ENCODE measurements at places on chromosomes 3 and 15.

GRCh38 chr3:62101488-62101887, 271.9 kb downstream of the FEZF2 start:
- no peak for DNase-seq

DNA sequence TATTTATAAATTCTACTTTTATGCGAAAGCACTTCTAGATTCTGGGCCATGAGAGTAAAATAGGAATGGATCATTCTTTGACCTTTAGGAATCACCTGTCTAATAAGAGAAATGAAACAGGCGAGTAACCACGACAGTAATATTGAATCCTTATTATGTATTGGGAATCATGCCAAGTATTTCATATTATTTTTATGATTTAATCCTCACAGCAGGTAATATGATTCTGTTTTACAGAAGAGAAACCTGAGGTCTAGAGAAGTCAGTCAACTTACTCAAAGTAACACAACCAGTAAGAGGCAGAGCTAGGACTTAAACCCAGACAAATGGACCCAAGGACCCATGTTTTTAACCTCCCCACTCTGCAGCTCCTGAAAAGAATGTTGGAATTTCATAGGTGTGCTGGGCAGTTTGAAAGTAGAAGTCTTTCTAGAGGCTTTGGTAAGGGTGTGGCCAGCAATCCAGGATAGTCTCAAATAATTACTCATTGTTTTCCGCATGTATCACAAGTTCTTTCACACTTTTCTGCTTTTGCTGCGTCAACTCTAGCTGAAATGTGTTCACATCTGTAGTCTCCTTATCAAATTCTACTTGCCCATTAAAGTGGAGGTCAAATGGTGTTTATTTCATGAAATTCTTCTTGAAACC, 181.7 kb downstream of the TPRG1 start:
- DNase-seq, result no peak

GRCh38 chr15:60347480-60348049, 50.2 kb downstream of the ANXA2 start:
- DNase-seq, result no peak

- DNase-seq, result no peak
Measured at GRCh38 chr3:3134750-3135448, 8.2 kb downstream of the TRNT1 start.

DNA sequence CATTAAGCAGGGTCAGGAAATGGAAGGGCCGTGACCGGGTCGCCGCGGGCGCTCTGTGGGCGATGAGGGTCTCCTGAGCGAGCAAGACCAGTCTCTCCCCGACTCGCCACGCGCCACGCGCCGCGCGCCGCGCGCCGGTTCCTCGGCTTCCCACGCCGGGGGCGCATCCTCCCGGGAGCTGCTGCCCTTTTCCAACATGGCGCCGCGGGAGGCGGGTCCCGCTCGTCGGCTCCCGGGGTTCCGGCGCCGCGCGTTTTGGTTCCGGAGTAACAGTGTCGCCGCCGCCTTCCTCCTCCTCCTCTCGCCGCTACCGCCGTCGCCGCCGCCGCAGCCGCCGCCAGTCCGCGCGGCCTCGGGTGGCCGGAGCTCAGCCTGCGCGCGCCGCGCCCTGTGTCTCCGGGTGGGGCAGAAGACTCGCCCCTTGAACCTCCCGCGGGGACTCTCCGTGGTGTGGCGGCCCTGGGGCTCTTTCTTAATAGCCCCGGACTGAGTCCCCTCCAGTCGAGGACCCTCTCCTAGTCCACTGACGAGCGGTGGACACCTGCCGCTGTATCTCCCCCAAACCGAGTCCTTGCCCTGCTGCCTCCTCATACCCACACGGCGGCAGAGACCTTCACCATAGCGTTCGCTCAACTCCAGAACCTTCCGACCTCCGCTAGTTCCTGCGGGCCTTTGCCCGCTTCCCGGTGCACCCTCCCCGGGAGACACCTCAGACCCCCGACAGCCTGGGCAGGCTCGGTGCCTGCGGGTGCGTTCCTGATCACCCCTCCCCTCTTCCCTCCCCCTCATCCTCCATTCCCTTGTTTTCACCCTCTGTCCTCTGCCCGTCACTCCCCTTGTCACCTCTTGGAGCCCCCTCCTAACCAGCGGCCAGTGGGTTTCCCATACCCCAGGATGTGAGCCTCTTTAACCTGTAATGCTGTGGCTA, at the start of gene MAP2K5:
Gene MAP2K5 (plus strand): TSS at position 284 of the 928 bp plus-strand sequence. CDS start 633 bp downstream, at position 917.
- no peak for DNase-seq

DNA sequence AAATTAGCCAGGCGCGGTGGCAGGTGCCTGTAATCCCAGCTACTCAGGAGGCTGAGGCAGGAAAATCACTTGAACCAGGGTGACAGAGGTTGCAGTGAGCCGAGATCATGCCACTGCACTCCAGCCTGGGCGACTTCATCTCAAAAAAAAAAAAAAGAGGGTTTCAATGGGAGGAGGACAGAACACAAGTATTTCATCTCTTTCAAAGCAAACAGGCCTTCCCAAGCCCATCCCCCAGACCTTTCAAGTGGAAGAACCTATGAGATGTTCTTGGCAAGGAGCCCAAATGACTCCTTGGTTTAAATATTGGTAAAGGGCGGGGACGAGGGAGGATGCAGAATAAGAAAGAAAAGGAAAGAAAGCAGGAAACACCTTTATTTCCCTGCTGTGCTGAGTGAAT, 62.2 kb upstream of the MCF2L2 start:
- no peak for DNase-seq

GRCh38 chr15:74844319-74845207, 1.6 kb upstream of the ULK3 start:
- DNase-seq, result no peak

GRCh38 chr15:94177112-94177511, 54.2 kb upstream of the MCTP2 start:
- no peak for DNase-seq

- DNase-seq, result no peak
Measured at GRCh38 chr3:133476971-133477375, 77.1 kb downstream of the BFSP2 start.

DNA sequence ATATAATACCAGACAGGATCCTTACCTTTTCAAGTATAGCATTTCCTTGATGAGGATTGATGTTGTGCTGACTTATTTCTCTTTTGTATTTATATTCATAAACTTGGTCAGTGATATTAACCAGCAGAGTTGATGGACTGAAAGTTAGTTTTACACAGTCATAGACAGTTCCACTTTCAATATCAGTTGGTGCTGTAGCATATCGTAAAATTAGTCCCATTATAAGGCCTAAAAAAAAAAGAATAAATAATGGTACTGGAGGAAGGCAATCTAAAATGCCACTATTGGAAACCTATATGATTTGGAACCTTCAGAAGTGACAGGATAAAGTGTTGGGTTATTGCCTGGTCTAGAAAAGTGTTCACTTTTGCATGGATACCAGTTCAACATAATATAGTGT, 16.3 kb downstream of the SLC9A9 start:
- no peak for DNase-seq

GRCh38 chr3:196707566-196707965, 4.5 kb downstream of the CEP19 start:
- no peak for DNase-seq

DNA sequence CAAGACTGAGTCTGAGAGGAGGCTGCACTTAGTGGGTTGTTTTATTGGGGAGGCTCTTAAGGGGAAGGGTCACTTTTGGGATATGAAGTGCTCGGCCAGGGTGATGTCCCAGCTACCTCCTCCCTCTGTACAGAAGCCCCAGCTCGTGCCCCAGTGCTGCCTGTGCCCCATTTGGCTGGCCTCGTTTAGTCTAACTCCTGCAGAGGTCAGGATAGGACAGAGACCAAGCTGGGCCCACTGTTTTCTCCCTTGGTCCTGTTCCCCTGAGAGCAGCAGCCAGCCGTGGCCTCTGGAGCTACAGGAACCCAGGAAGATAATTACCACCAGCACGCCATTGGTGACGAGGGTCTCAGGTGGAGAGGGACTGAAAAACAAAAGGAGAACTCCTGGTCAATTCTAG, 18.5 kb downstream of the PLA2G4E start:
- DNase-seq, result no peak

- no peak for DNase-seq
Measured at GRCh38 chr3:136838641-136839555, 20.0 kb downstream of the SLC35G2 start.

DNA sequence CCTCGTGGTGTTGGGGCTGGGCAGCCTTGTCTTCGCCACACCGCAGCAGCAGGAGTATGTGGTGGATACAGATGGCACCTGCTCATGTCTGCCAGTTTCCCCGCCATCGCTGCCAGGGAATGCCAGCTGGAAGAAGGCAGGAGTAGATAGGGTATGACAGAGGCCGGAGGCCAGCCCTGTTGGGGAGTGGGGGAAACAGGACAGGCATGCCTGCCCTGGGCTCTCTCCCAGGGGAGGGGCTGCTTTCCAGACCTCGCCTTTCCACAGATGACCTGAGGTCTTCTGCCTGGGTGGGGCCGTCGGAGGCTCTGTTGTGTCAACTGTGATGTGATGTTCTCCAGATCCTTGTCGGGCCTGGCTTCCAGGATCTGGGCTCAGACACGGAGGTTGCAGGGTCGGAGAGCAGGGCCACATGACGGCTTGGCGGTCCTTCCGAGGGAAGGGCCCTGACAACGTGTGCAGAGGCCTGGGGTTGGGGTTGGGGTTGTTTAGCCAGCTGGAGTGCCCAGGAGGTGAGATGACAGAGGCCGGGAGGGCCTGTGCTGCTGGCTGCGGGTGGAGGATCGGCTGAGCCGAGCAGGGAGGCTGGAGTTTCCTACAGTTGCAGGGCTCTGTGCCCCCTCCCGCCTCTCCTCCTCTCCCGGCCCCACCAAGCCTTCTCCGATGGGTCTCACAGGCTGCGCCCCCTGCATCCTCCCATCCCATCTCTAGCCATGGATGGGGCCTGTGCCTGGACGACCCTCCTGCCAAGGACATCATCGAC, 102.0 kb downstream of the TBC1D2B start:
- no peak for DNase-seq

- DNase-seq, result no peak
Measured at GRCh38 chr15:25829073-25829472, 34.1 kb downstream of the ATP10A start.

- DNase-seq, result no peak
Measured at GRCh38 chr3:132034097-132034485, 723 bp downstream of the CPNE4 start.

DNA sequence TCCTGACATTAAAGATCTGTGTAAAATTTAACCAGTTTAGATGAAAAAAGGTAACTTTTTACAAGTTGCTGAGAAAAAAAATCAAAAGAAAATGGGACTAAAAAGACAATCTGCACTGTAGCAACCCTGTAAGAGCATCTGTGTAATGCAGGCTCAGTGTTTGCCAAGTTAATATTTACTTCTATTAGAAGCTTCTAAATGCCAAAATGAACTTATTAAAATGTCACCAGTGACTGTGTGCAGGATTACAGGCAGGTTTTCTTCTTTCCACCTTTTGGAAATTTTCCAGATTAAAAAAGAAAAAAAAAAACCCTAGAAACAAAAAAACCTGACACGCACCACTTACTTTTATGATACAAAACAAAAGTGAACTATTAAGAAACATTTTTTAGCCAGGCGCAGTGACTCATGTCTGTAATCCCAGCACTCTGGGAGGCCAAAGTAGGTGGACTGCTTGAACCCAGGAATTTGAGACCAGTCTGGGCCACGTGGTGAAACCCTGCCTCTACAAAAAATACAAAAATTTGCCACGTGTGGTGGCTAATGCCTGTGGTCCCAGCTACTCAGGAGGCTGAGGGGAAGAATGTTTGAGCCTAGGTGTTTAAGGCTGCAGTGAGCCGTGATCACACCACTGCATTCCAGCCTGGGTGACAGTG, 87.2 kb downstream of the TJP1 start:
- DNase-seq, result no peak

- DNase-seq, result no peak
Measured at GRCh38 chr3:197241173-197241572, 57.2 kb downstream of the DLG1 start.

GRCh38 chr15:78635346-78635745, 5.7 kb downstream of the CHRNB4 start:
- DNase-seq, result no peak

GRCh38 chr3:179731544-179731943, 78.7 kb downstream of the USP13 start:
- no peak for DNase-seq

DNA sequence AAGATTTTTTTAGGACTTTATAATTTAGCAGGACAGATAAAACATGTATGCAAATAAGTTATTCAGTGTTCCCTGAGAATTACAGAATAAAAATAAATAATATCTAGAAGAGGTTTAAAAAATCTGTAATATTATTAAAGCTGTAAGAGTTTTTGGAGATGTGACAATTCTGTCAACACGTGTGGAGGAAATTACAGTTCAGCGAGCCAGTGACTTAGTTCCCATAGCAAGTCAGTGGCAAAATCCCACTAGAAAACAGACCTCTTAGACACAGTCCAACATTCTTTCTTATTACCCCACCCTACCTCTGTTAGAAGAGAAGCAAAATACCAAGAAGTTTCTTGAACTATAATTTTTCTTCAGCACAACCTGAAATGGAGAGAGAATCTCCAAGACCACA, 16.2 kb upstream of the DENND6A start:
- DNase-seq, result no peak

GRCh38 chr15:70962084-70962483, 69.5 kb downstream of the LRRC49 start:
- DNase-seq, result no peak

- peak; percentile 78 for DNase-seq
Measured at GRCh38 chr15:34122771-34123183, 20.9 kb downstream of the PGBD4 start.

GRCh38 chr15:65829130-65829764, 37.2 kb upstream of the DENND4A start:
- no peak for DNase-seq

DNA sequence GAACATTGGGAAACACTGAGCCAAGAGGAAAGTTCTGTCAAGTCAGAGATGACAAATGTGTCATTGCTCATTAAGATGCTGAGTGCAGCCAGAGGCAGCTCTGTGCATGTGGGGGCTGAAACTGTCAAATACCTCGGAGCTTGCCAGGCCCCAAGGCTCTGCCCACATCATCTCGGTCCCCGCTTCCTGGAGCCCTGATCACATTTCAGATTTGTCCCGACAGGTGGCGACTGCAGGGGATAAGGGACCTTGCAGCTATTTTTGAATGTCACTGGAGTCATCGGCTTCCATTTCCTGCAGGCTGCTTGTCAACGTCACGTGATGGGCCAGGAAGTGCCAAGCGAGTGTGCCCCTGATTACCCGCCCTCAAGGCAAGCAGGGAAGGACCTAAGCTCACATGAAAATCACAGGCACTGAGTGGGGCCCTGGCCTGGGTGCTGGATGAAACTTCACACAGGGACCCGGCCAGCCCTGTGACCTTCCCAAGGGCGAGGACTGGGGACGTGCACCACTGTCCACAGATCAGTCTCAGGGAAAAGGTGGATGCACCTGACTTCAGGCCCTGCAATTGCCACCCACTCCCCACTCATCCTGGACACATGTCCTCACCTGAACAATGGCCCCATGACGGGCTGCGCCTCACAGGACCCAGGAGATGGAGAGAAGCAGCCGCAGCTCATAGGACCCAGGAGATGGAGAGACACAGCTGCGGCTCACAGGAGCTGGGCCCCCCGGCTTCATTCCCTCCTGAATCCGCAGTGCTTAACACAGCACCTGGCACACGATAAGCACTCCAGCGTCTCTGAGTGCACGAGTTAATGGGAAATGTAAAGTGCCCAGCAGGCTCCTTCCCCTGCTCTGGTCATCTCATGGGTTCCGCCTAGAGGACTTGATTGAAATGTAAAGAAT, 73.4 kb downstream of the NUP210 start:
- no peak for DNase-seq

Data from skeletal muscle cell (primary cell).